ENCODE measurements at places on chromosomes 3 and 15.

DNA sequence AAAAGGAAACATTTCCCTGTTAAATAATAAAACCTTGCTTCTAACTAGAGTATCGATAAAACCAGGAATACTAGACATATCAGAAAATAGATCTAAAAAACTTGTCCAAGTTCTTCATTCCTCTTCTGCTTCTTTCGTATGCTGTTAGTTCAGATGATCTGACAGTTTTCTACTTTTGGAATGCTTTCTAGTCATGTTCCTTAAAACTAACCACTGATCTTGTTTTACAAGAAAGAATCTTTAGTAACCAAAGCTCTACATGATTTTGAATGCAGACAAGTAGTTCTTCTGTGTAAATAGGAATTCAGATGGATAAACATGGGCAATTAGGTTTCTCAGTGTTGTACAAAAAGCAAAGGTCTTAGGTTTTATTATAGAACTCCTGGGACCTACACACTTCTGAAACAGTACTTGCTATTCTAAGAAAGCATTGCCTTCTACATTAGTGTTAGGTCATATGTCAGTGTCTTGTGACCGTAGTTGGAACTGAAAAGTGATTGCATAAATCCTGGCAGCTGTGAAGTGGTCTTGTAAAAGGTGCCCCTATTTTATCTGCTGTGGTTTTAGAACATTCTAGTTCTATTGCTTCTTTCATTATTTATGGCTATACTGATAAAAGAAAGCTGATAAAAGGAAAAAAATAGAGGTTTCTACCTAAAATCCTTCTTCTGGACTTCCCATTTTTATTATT, 40.7 kb downstream of the SNRK start:
- no peak for DNase-seq

- DNase-seq: no peak
Observed at GRCh38 chr15:50735156-50735555, 30.4 kb downstream of the SPPL2A start.

- no peak for DNase-seq
Observed at GRCh38 chr3:50203113-50203808, 1.8 kb upstream of the SLC38A3 start.

DNA sequence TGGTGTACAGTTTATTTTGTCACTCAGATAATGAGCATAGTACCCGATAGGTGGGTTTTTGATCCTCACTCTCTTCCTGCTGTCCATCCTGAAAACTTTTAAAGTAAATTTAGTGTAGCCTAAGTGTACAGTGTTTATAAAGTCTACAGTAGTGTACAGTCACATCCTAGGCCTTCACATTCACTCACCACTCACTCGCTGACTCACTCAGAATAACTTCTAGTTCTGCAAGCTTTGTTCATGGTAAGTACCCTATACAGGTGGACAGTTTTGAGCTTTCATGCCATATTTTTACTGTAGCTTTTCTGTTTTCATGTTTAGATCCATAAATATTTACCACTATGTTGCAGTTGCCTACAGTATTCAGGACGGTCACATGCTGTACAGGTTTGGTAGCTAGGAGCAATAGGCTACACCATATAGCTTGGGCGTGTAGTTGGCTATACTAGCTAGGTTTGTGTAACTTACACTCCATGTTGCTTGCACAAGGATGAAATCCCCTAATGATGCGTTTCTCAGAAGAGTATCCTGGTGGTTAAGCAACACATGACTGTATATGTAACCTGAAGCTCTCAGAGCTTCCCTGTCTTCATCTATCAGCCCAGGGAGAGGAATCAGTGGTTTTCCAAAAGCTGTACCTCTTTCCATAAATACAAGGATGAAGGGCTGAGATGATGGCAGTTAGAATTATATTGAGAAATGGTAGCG, 87.6 kb upstream of the SLC25A26 start:
- no peak for DNase-seq

DNA sequence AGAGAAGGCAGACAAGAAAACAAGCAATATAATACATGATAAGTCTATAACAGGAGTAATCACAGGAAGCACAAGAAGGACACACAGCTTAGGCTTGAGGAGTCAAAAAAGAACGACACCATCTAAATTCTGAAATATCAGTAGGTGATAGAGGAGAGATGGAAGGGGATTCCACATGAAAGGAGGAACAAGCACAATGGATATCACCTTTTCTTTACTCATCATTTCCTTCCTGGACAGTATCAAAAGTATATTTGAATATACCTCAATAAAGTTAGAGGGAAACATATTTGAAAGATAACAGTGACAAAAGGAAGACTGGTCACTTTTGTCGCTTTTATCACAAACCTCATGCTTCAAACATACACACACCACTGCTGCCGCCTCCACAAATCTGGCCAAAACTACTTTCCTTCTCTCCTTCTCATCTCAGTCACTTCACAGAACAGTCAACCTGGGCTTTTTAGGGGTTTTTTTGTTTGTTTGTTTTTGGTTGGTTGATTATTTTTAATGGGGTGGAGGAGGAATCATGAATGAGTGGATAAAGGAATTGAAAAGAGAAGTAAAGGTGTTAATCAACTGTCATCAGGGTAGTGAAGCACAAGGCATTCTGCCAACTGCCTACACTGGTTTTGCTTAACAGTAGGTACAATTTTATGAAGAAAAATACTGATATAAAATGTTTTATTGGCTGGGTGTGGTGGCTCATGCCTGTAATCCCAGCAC, 18.5 kb downstream of the DENND4A start:
- no peak for DNase-seq
